ENCODE measurements at places on chromosomes 6 and 20. TPM values are rescaled to one million over a fixed set of nuclear protein-coding genes. Genes with fewer than 3 reads are reported as not detected.

- no peak overlapping the region for H3K27ac ChIP-seq
- H3K36me3 ChIP-seq, result no peaks in the 10 kb centered on the region
- no peak for DNase-seq
- no peak overlapping the region for H3K4me3 ChIP-seq
- H3K4me1 ChIP-seq, result peaks cover 2% of the 10 kb centered on the region
- H3K27me3 ChIP-seq, result no peaks in the 10 kb centered on the region
These were observed 31.1 kb downstream of the NTSR1 start for GRCh38 chr20:62739581-62740285.

DNA sequence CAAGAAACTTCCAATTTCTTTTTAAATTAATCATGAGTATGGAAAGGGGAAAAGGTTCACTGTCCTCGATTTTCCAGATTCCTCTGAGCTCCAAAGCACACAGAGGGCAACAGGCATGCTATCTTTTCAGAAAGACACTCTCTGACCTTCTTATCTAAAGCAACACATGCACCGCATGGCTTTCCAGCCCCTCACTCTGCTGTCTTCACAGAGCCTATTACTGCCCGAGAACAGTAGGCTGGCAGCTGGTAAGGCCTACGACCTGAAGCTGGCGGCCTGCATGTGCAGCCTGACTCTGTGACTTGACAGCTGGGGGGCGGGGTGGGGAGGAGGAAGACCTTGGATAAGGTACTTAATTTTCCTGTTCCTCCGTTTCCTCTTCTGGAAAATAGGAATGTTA is 86.3 kb downstream of the ELOVL4 start:
- H3K36me3 ChIP-seq, result no peaks in the 10 kb centered on the region
- no peak overlapping the region for H3K4me3 ChIP-seq
- no peak overlapping the region for H3K27ac ChIP-seq
- no peaks in the 10 kb centered on the region for H3K27me3 ChIP-seq
- DNase-seq, result no peak

- H3K4me3 ChIP-seq, result no peak overlapping the region
- H3K27ac ChIP-seq, result no peak overlapping the region
- no peaks in the 10 kb centered on the region for H3K36me3 ChIP-seq
- DNase-seq, result no peak
These were observed 66.6 kb downstream of the HIVEP2 start for GRCh38 chr6:142878407-142878806.

- no peaks in the 10 kb centered on the region for H3K4me1 ChIP-seq
- H3K27me3 ChIP-seq, result no peaks in the 10 kb centered on the region
- H3K36me3 ChIP-seq, result no peaks in the 10 kb centered on the region
- H3K27ac ChIP-seq, result no peak overlapping the region
These were observed 37.8 kb downstream of the PTPRK start for GRCh38 chr6:128482642-128483041.

DNA sequence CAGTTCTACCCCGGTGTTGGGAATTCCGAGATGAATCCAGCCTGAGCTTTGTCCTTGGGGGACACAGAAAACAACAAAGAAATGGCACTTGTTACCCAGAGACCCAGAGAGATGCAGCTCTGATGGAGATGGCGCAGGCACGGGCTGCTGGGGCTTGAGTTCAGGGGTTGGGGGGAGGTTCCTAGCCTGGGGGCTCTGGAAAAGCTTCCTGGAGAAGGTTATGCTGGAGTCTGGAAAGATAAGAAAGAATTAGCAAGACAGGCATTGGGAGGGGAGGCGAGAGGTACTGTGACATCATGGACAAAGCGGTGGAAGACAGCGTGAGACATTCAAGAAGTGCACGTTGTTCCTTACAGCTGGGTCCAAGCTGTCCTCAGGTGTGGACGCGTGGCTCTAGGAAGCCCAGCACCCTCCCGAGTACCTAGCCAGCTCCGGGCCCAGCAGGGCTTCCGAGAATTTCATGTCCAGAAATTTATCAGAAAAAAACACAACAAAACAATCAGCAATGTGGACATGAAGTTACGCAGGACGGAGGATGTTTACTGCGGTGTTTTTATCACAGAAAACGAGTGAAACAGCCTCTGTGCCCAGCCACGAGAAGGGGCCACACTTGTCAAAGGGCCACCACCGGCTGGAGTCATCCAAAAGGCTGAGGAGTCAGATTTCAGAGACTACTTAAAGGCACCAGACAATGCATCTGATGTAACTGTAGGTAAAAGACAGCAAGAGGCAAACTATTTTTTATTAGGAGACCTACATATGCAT is 39.5 kb downstream of the C20orf203 start:
- no peak for DNase-seq
- no peaks in the 10 kb centered on the region for H3K27me3 ChIP-seq
- no peaks in the 10 kb centered on the region for H3K4me1 ChIP-seq
- no peak overlapping the region for H3K27ac ChIP-seq

DNA sequence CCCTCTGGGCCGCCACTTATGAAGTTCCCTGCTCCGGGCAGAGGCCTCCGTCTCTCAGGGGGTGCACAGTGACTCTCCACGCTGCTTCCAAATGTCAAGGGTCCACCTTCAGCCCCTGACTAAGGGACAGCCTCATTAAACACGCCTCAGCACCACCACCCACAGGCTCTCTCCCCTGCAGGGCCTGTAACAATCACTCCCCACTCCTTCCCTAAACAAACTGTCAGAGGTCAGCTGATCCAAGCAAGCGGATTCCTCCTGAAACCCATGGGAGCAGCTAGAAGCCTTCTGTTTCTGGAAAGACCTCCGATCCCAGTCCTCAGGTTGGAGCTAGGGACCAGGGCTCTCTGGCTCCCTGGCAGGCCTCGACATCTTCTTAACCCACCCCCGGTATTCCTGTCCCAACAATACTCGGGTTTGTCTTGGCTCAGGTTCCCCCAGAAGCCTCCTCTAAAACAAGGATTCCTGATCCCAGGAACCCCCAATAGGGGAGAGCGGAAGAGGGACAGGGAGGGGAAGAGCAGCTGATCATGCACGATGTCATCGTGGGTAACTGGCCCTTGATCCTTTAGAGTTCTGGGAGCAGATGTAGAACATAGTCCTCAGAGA is 181.0 kb downstream of the ZNF217 start:
- peaks cover 5% of the 10 kb centered on the region for H3K4me1 ChIP-seq
- no peak overlapping the region for H3K27ac ChIP-seq

DNA sequence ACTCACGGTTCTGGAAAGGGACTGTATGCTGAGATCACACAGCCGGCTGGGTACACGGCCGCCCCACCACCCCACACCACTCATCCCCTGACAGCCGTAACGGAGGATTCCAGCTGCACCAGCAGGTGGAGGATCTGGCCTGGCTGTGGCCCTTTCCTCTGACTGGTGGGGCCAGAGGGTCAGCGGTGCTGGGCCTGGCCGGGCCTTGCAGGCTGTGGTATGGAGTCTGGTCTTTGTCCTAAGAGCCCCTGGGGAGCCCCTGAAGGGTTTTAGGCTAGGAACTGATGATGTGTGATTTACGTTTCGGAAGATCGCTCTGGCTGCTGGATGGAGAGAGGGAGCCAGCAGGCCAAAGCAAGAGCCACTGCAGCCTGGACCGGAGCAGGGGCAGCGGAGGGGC is 26.6 kb downstream of the NOL4L start:
- no peak overlapping the region for H3K4me3 ChIP-seq
- DNase-seq, result no peak
- no peak overlapping the region for H3K27ac ChIP-seq
- no peaks in the 10 kb centered on the region for H3K27me3 ChIP-seq
- peaks cover 20% of the 10 kb centered on the region for H3K4me1 ChIP-seq

DNA sequence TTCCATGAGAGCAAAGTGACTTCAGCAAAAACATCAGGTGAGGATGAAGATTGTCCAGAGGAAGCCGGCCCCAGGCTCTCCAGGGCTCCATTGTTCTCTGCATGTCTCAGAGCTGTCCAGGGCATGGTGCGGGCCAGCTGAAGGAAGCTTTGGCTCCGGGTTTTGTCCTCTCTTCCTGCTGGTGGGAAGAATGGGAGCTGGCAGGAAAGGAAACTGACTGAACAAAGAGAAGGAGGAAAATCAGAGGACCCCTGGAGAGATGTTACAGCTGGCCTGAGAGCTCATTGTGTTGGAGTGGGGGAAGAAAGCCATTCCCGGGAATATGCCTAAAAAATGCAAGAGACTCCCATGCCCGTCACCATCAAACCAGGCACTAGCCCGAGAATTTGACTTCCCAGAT is 27.1 kb downstream of the PRND start:
- no peak overlapping the region for H3K27ac ChIP-seq
- no peaks in the 10 kb centered on the region for H3K4me1 ChIP-seq
- H3K27me3 ChIP-seq, result no peaks in the 10 kb centered on the region
- no peaks in the 10 kb centered on the region for H3K36me3 ChIP-seq

GRCh38 chr20:32201977-32202363 is 5.6 kb downstream of the PLAGL2 start:
- DNase-seq, result no peak
- H3K36me3 ChIP-seq, result peaks cover 49% of the 10 kb centered on the region
- H3K27me3 ChIP-seq, result no peaks in the 10 kb centered on the region
- no peak overlapping the region for H3K27ac ChIP-seq

GRCh38 chr20:32434434-32434833 is 76.3 kb downstream of the ASXL1 start:
- no peaks in the 10 kb centered on the region for H3K4me1 ChIP-seq
- no peak overlapping the region for H3K27ac ChIP-seq
- H3K4me3 ChIP-seq, result no peak overlapping the region
- peaks cover 18% of the 10 kb centered on the region for H3K36me3 ChIP-seq
- no peaks in the 10 kb centered on the region for H3K27me3 ChIP-seq
- DNase-seq, result no peak

DNA sequence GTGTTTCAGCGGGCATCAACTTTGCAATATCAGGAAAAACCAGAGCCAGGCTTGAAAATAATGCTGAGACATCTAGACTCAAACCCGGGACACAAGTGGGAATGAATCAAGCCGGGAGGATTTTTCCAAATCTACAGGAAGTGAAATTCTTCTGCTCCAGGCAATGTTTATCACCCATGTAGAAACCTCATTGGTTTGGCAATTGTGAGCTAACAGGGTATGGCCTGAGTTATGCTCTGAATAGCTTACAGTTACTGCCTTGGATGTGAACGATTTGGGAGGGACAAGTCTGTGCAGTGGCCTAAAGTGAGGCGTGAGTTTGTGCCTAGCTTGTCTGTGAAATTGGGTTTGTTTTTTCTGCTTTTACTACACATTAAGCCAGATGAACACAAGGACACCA is 87.4 kb downstream of the PCSK2 start:
- DNase-seq, result no peak
- no peaks in the 10 kb centered on the region for H3K27me3 ChIP-seq
- no peak overlapping the region for H3K4me3 ChIP-seq

DNA sequence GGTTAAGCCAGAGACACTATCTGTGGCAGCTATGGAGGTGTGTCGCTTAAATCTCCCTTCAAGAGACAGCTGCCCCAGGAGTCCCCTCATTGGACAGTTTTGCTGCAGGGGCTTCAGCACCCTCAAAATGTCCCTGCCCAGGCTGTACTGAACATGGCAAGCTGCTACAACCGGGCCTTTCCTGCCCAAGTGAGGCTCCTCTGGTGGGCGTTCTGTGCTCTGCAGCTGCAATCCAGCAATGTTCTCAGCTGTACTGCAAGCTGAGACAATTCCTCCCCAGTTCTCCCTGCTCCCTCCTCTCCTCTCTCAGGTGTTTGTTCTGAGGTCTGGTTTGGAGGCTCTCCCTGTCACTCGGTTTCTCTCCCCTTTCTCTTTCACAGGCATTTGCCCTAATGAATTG is 190.8 kb upstream of the LAMP5 start:
- no peaks in the 10 kb centered on the region for H3K4me1 ChIP-seq
- DNase-seq, result peak; percentile 5
- no peak overlapping the region for H3K27ac ChIP-seq
- no peaks in the 10 kb centered on the region for H3K27me3 ChIP-seq

- H3K4me3 ChIP-seq, result no peak overlapping the region
- no peak overlapping the region for H3K27ac ChIP-seq
- H3K27me3 ChIP-seq, result no peaks in the 10 kb centered on the region
- H3K4me1 ChIP-seq, result peaks cover 7% of the 10 kb centered on the region
- DNase-seq, result no peak
These were observed 160.4 kb downstream of the CD83 start for GRCh38 chr6:14278006-14278405.

DNA sequence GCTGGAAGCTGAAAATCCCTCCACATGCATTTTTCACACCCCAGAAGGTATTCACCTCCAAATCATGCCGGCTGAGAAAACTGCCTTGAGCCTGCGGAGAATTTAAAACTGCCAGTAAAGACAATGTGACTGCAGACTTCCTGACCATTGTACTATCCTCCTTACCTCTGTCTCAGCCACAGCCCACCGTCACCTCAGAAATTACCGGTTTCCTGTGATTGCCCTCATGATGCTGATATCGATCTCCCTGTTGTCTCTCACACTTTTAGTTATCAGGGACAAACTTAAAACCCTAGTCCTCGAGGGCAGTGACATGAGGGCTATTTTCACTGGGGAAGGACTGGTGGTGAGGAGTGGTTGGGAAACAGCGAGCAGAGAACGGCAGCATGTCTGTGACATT is 30.2 kb upstream of the FOXQ1 start:
- H3K4me1 ChIP-seq, result no peaks in the 10 kb centered on the region
- H3K36me3 ChIP-seq, result no peaks in the 10 kb centered on the region
- no peak overlapping the region for H3K27ac ChIP-seq
- H3K27me3 ChIP-seq, result no peaks in the 10 kb centered on the region

- peaks cover 5% of the 10 kb centered on the region for H3K4me1 ChIP-seq
- H3K27ac ChIP-seq, result no peak overlapping the region
- H3K4me3 ChIP-seq, result no peak overlapping the region
- no peak for DNase-seq
- H3K36me3 ChIP-seq, result no peaks in the 10 kb centered on the region
These were observed 36.3 kb upstream of the SPDEF start for GRCh38 chr6:34592208-34592952.

- H3K27ac ChIP-seq, result no peak overlapping the region
- no peak for DNase-seq
- H3K36me3 ChIP-seq, result no peaks in the 10 kb centered on the region
- H3K4me3 ChIP-seq, result no peak overlapping the region
These were observed 37.1 kb downstream of the MAN1A1 start for GRCh38 chr6:119312441-119312840.

DNA sequence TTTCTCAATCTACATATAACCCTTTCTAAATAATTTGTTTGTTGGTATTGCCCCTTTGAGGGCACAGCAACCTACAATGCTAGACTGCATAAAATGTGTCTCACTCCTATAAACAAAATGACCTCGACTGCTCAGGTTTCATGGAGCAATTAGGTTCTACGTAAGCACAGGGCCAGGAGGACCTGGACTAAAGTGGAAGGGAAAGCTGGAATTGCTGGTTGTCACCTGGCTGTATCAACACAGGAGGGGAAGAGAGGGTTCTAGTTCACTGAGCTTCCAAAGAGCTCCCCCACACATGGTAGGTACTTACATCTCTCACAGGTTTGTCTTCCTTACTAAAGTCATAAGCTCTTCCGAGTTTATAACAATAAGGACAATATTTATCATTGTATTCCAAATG is 51.0 kb downstream of the NCOA6 start:
- H3K36me3 ChIP-seq, result peaks cover 4% of the 10 kb centered on the region
- no peak overlapping the region for H3K27ac ChIP-seq
- H3K27me3 ChIP-seq, result no peaks in the 10 kb centered on the region
- DNase-seq, result no peak
- no peak overlapping the region for H3K4me3 ChIP-seq

SLC16A10 gene
- total RNA-seq, result 16.9 TPM

MLN gene
- total RNA-seq, result not detected

PSMB8 gene
- total RNA-seq, result 22.0 TPM

HLA-DRB5 gene
- total RNA-seq, result 1.0 TPM
